ENCODE measurements at places on chromosomes 6 and 20. TPM values are rescaled to one million over a fixed set of nuclear protein-coding genes. Genes with fewer than 3 reads are reported as not detected.
A peak's percentile ranks its signal among the peaks of the same experiment; 100 is the strongest.

The FOXQ1 gene
- 2.5 TPM for total RNA-seq

The FOXF2 gene
- 66.6 TPM for total RNA-seq

The TEAD3 gene
- 74.8 TPM for total RNA-seq

The C20orf144 gene
- total RNA-seq, result not detected

The SIM1 gene
- total RNA-seq, result not detected

The AARS2 gene
- 8.9 TPM for total RNA-seq

The RSPH4A gene
- 0.50 TPM for total RNA-seq

The GTSF1L gene
- total RNA-seq, result not detected

The ANKRD66 gene
- not detected for total RNA-seq

The ID1 gene
- 199 TPM for total RNA-seq

The STX11 gene
- 8.9 TPM for total RNA-seq

The SLC22A23 gene
- 13.1 TPM for total RNA-seq

The C6orf58 gene
- not detected for total RNA-seq

The CYP24A1 gene
- not detected for total RNA-seq

The CGA gene
- total RNA-seq, result not detected

The CST1 gene
- not detected for total RNA-seq

The PABPC1L gene
- 2.0 TPM for total RNA-seq

DNA sequence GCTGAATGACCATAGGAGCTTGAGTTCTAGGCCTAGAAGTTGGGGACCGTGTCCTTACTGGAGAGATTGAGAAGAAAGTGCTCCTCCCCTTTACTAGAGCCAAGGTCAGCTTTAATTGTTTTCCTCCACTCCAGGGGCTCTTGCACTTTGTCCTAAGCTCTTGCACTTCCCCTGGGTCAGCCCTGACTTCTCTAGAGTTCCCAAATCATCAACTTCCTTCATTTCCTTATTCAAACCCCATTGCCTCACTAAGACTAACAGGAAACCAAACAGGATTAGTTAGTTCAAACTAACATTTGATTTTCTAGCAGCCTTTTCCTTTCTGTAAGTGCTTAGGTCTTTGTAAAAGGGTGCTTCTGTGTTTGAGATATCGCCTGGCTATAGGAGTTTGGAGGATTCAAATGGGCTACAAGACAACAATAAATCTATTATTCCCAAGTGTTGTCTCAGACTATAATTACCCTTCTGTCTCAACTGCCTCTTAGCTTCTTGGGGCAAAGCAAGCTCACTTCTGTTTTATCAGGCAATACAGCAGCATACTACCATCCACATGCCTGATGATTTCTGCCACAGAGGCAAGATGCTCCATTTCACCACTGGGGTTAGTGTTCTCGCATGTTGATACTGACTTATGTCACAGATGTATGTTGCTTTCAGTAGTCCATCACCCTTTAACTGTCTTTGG is 12.8 kb upstream of the DTNBP1 start:
- no peak for DNase-seq

GRCh38 chr6:154223296-154223695 is 133.3 kb downstream of the IPCEF1 start:
- DNase-seq, result no peak

DNA sequence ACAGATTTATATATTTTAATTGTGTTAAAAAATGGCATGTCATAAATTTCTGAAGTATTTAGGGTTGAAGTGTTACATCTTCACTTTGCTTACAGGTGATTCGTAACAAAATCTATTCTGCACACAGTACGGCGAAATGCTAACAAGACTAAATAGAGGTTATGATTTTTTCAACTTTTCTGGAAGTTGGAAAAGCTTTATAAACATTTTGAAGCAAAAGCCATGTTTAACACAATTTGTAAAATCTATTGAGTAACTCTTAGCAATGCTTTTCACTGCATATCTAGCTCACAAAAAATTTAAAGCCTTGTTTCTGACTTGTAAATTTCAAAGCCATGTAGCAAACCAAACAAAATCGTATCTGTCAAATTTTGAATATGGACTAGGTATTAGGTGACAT is 3.3 kb downstream of the STX16 start:
- no peak for DNase-seq

GRCh38 chr6:51265426-51265825 is 446.8 kb downstream of the TFAP2B start:
- no peak for DNase-seq

DNA sequence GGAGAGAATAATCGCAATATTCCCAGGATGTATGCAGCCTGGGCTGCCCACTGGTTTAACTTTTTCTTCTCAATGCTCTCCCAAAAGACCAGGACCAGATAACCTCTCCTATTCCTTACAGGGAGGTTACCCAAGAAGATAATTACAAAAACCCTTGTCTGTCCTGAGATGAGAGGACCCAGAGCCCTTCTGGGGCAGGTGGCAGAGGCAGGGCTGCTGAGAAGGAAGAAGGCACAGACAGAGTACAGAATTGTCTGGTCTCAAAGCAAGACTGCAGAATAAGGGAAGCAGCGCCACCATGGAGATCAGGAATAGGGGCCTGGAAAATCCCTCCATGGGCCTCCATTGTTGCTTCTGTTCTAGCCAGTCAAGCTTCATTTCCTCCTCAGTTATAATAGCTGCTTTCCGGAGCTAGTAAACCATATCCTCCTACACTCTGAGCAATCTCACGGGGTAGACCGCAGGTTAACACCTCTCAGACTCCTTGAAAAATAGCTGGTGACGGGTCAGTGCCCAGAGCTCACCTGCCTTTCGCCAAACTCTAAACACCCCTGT is 463 bp upstream of the HLA-DMB start:
- DNase-seq, result no peak

DNA sequence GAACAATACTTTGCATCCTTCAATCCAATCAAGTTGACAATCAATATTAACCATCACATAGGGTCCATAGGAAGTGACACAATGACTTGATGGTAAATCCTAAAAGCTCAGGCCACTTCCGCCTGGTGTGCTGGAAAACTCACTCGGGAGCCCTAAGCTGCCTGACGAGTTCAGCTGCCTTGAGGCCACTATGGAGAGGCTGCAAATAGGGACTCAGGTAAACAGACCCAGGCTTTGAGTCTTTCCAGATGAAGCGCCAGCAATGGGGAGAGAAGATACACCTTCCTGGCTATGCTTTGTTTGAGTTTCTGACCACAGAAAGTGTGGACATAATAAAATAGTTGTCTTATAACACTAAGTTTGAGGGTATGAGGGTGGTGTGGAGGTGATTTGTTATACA is 112.6 kb downstream of the GPR63 start:
- DNase-seq, result no peak

DNA sequence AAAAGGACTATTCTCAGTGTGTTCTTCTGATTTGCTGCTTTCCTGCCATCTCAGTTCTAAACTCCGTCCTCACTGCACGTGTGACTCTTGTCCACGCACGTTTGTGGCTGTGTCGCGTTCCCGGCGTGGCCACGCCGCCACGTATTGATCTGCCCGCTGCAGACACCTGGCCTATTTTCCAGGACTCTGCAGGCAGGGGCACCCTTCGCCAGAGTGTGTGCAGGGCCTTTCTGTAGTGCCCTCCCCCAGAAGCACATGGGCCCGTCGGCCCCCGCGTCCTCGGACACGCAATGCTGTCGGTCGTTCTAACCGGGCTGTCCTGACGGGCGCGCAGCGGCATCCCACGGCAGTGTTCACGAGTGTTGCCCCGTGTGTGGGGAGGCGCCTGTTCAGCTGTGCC is 87.6 kb downstream of the YTHDF1 start:
- DNase-seq, result no peak

DNA sequence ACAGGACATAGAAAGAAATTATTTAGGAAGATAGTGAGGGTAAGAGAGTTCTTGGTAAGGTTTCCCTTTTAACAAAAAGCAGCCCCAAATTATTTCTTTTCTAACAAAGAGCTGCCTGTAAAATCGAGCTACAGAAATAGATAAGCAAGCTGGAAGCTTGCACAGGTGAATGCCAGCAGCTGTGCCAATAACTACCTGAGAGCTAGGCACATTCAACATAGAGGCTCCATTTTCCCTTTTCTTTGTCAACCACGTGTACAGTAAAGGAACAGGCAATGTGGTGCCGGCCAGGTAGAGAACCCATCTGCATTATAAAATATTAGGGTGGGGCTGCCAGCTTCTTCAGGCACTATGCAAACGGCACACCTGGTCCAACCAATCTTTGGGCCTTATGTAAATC is 341.6 kb upstream of the JAG1 start:
- DNase-seq, result no peak

- DNase-seq, result peak; percentile 87
Measured at GRCh38 chr20:37567671-37568588, 40.3 kb upstream of the BLCAP start.

DNA sequence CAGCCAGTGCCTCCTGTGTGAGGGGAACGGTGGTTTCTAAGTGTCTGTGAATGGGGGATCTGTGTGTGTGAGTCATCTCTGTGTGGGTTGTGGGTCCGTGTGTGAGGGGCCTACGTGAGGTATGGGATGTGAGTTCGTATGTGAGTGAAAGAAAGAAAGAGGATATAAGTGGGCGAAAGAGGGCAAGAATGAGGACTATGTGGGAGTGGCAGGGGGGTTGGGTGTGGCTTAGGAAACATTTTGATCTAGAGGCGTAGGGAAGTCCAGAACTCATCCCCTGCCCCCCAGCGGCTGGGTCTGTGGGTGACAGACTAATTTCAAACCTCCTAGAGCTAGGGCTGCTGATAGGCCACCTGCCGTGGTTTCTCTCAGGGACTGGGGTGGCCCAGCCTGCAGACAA is 35.5 kb downstream of the DHX35 start:
- no peak for DNase-seq

DNA sequence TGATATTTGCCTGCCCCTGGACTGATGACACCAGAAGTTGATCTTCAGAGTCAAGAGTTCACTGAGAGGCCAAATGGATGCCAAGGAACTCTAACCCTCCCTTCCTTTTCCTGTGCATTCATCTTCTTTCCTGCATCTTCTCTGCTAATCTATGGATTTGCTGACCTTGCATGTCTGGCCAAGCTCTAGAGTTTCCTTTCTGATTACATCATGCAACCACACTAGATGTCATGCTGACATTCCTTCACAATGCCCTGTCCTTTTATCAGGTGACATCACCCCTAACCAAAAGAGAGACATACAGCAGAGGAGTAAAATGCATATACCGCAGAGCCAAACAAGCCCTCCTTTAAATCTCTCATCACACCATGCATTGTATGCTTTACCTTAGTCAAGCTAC is 487.6 kb downstream of the TFAP2A start:
- DNase-seq, result no peak

DNA sequence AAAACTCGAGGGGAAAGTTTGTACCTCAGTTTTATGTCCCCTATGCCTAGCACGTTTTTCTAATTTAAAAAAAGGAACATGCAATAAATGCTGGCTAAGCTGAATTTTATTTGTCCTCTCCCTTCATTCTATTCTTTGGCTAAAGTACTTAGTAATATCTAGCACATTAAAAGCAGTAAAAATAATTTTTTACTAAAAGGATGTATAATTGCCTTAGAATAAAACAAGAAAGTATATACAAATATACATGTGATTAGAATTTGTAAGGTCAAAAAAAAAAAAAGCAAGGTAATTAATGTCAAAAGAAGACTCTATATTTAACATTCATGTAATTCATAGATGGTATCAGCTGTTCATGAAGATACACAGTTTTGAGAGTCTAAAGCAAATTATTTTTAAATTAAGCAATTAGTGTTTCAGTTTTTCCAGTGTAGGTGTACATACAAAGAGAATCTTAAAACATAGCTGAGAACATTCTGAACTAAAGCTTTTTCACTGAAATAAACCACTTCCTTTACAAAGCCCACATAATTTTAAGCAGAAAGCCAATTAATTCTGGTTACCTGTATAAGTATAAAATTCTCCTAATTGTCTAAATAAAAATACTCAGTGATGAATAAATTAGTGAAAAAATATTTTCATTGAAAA is 32.4 kb downstream of the HBS1L start:
- no peak for DNase-seq

- no peak for DNase-seq
Measured at GRCh38 chr6:86477500-86478148, 459.7 kb upstream of the HTR1E start.

GRCh38 chr6:83231146-83231545 is 38.0 kb downstream of the RWDD2A start:
- DNase-seq, result no peak

DNA sequence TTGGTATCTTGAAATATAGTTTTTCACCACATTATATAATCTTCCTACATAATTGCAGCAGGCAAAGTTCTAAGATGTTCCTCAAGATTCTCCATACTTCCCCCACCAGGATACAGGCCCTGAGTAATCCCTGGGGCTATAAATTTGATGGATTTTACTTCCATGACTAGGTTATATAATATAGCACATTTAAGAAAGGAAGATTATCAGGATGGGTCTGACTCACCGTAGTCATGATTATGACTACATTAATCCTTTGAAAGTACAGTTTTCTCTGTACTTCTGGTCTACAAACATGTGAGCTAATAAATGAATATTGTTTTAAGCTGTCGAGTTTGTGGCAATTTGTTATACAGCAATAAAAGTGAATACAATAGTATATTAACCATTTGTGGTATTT is 122.5 kb downstream of the MACROD2 start:
- DNase-seq, result no peak

- no peak for DNase-seq
Measured at GRCh38 chr20:10453241-10453640, 18.1 kb downstream of the SLX4IP start.

DNA sequence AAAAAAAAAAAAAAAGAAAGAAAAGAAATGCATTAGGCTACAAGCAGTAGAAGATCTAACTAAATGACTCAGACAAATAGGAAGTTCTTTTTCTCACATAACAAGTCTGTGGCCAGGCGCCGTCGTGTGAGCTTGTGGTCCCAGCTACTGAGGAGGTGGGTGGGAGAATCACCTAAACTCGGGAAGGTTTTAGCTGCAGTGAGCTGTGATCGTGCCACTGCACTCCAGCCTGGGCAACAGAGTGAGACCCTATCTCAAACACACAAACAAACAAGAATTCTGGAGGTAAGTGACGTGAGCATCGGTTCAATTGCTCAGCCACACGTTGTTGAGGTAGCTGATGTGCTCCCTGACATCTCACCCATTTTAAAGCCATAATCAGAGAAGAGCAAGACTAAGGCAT is 37.9 kb upstream of the SLC23A2 start:
- no peak for DNase-seq

- no peak for DNase-seq
Measured at GRCh38 chr6:102746941-102747340, 1353.4 kb downstream of the GRIK2 start.

- no peak for DNase-seq
Measured at GRCh38 chr6:161261325-161261724, 12.5 kb downstream of the AGPAT4 start.

DNA sequence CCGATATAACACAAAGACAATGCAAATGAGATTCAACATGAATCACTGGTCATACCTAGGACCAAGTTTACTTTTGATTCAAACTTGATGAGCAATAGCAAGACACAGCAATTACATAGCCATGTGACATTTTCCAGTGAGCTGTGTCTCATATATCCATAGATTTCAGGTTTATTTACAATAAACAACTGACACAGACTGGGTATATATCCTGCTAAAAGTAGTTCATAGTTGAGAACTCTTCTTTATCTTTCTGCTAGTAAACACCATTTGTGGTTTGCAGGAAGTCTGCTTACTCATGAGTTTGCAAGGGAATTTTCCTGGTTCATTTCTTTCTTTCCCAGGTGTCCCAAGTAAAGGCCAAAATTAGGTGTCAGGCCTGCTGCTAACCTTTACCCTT is 343.4 kb downstream of the KIF16B start:
- no peak for DNase-seq
